ENCODE measurements at places on chromosomes 1 and 21. TPM values are rescaled to one million over a fixed set of nuclear protein-coding genes. Genes with fewer than 3 reads are reported as not detected.

GRCh38 chr1:169676001-169676400 lies 35.4 kb downstream of the SELL start:
- H3K27me3 ChIP-seq, result no peaks in the 10 kb centered on the region
- peaks cover 39% of the 10 kb centered on the region for H3K4me1 ChIP-seq
- H3K36me3 ChIP-seq, result peaks cover 16% of the 10 kb centered on the region

DNA sequence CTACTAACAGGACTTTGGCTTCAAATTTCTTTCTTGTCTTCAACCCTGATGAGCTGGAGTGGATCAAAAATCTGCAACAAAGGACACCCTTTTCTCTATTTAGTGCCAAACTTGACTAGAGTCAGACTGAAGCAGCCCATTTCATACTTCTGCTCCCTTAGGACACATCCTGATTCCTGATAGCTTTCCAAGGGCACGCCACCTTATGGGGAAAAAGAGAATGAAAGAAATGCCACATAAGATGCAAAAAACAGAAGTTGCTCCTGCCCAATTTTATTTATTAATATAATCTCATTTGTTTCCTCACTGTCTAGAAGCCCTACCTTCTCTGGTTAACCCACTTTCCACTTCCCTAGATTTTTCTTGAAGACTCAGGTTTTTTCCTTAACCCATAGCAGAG lies 72.7 kb upstream of the NBPF4 start:
- no peak overlapping the region for H3K4me3 ChIP-seq
- no peaks in the 10 kb centered on the region for H3K36me3 ChIP-seq
- H3K27me3 ChIP-seq, result no peaks in the 10 kb centered on the region
- H3K27ac ChIP-seq, result no peak overlapping the region
- no peaks in the 10 kb centered on the region for H3K4me1 ChIP-seq

DNA sequence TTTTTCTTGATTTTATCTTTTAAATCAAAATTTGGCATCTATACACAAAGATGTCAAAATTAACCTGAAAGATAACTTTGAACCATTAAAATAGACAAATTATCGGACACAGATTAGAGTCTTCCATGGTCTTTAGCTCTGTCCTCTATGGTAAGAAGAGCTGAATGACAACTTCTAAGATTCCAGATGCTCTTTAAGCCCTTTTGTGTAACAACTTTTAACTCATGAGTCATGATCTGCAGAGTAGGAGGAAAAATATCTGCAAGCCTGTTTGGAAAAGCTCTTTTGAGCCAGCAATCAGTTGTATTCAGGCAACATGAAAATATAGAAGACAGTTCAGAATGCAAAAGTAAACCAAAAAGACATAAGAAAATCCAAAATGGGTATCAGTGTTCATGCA lies 37.8 kb downstream of the TTC13 start:
- no peak overlapping the region for H3K27ac ChIP-seq
- H3K27me3 ChIP-seq, result no peaks in the 10 kb centered on the region
- H3K4me3 ChIP-seq, result no peak overlapping the region
- no peaks in the 10 kb centered on the region for H3K36me3 ChIP-seq
- H3K4me1 ChIP-seq, result no peaks in the 10 kb centered on the region
- no peak for DNase-seq

GRCh38 chr21:38424305-38425019 lies 73.8 kb downstream of the ERG start:
- DNase-seq, result no peak
- no peak overlapping the region for H3K4me3 ChIP-seq
- no peak overlapping the region for H3K27ac ChIP-seq
- H3K27me3 ChIP-seq, result peaks cover 84% of the 10 kb centered on the region
- H3K36me3 ChIP-seq, result no peaks in the 10 kb centered on the region
- H3K4me1 ChIP-seq, result no peaks in the 10 kb centered on the region

GRCh38 chr1:60279798-60280197 lies 206.2 kb upstream of the C1orf87 start:
- no peak for DNase-seq
- no peaks in the 10 kb centered on the region for H3K36me3 ChIP-seq
- H3K27ac ChIP-seq, result no peak overlapping the region
- H3K4me1 ChIP-seq, result peaks cover 22% of the 10 kb centered on the region
- H3K27me3 ChIP-seq, result no peaks in the 10 kb centered on the region
- no peak overlapping the region for H3K4me3 ChIP-seq

- no peak for DNase-seq
- no peaks in the 10 kb centered on the region for H3K36me3 ChIP-seq
- H3K4me3 ChIP-seq, result no peak overlapping the region
- H3K27me3 ChIP-seq, result peaks cover 76% of the 10 kb centered on the region
These were observed 2.2 kb downstream of the ATP1A2 start for GRCh38 chr1:160117709-160118183.

GRCh38 chr1:156385534-156386031 lies 16.6 kb downstream of the RHBG start:
- no peak overlapping the region for H3K27ac ChIP-seq
- no peaks in the 10 kb centered on the region for H3K4me1 ChIP-seq

GRCh38 chr1:231021540-231022031 lies 18.5 kb downstream of the FAM89A start:
- no peak overlapping the region for H3K4me3 ChIP-seq
- no peak overlapping the region for H3K27ac ChIP-seq
- no peaks in the 10 kb centered on the region for H3K4me1 ChIP-seq
- H3K27me3 ChIP-seq, result no peaks in the 10 kb centered on the region
- DNase-seq, result no peak

GRCh38 chr21:34148419-34148804 lies 75.0 kb downstream of the MRPS6 start:
- no peak overlapping the region for H3K27ac ChIP-seq
- DNase-seq, result no peak
- peaks cover 12% of the 10 kb centered on the region for H3K4me1 ChIP-seq
- no peak overlapping the region for H3K4me3 ChIP-seq

DNA sequence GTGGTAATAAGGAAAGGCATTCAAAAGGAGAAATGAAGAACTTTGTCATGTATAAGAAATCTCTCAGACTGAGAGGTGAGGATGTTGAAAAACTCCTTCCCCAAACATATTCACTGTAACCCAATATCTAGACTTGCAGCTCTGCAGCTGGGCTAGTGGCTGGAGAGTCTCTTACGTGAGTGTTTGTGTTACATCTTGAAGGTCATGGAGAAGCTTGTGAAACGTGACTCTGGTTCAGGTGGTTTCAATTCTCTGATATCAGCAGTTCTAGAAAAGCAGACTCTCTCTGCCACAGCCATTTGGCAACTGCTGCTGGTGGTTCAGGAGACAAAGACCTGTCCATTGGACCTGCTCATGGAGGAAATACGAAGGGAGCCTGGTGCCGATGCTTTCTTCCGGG lies 55.0 kb upstream of the EPHA8 start:
- no peaks in the 10 kb centered on the region for H3K27me3 ChIP-seq
- H3K4me3 ChIP-seq, result no peak overlapping the region
- no peaks in the 10 kb centered on the region for H3K4me1 ChIP-seq
- no peak for DNase-seq
- H3K36me3 ChIP-seq, result peaks cover 8% of the 10 kb centered on the region

DNA sequence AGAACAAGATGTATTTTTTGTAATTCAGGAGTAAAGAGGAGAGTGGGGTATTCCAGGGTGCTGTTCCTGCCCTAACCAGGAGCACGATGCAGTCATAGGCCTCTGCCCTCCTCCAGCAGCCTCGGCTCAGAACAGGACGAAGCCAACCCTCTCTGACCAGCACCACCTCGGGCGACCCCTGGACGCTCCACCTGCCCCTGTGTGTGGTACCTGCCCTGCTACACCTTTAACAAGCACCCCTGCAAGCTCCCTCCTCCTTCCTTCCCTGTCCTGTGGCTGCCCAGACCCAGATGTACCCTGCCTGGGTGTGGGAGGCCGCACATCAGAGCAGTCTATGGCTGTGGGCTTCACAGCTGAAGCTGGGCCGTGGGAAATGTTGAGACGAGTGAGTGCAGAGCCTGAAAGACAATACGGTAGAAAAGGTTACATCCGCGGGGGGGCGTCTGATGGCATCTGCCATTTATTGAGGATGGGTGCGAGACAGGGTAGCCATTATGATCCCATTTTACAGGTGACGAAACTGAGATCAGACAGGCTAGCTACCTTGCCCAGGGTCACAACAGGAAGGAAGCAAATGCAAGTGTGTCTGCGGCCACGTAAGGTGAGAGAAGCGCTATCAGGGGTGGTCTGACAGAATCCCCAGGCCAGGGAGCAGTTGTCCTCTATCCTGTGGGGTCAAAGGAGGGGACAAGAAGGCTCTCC lies 4.6 kb downstream of the ERG start:
- H3K4me3 ChIP-seq, result no peak overlapping the region
- no peak overlapping the region for H3K27ac ChIP-seq
- DNase-seq, result no peak
- H3K36me3 ChIP-seq, result no peaks in the 10 kb centered on the region
- H3K4me1 ChIP-seq, result no peaks in the 10 kb centered on the region

DNA sequence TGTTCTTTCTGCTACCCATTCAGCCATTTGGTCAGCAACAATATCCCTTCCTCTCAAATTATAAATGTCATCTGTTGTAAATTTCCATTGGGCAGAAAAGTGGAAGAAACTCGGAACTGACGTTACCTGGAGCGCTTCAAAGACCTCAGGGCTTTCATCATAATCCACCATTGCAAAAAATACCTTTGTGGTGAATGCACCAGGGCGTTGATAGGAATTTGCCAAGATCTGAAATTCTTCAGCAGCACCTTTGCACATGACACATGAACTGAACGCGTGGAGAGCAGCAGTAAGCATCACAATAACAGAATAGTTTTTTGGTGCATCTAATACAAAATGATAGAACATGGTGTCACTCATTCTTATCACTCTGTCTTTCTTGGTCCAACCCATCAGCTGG lies 3.1 kb upstream of the TEKT2 start:
- no peak for DNase-seq
- H3K27me3 ChIP-seq, result no peaks in the 10 kb centered on the region
- no peak overlapping the region for H3K27ac ChIP-seq
- H3K4me1 ChIP-seq, result no peaks in the 10 kb centered on the region
- no peaks in the 10 kb centered on the region for H3K36me3 ChIP-seq
- no peak overlapping the region for H3K4me3 ChIP-seq

Gene PTPN7
- total RNA-seq, result not detected

Gene CELA3A
- total RNA-seq, result not detected

Gene OR2G6
- total RNA-seq, result not detected

Gene RAD54L
- 25.2 TPM for total RNA-seq

Gene NT5C1A
- total RNA-seq, result not detected

Gene FAM72D
- 8.2 TPM for total RNA-seq

Gene LCE1F
- total RNA-seq, result not detected
